ENCODE measurements at places on chromosomes 5 and 9. TPM values are rescaled to one million over a fixed set of nuclear protein-coding genes. Genes with fewer than 3 reads are reported as not detected.

Gene TAF11L10
- total RNA-seq, result not detected

Gene PDE8B
- 0.09 TPM for total RNA-seq

Gene GRM6
- total RNA-seq, result not detected

Gene ZNF782
- total RNA-seq, result 6.5 TPM

Gene NPR3
- 10.3 TPM for total RNA-seq

Gene ABLIM3
- total RNA-seq, result 28.5 TPM

Gene NEURL1B
- 1.5 TPM for total RNA-seq

Gene SHC3
- 4.4 TPM for total RNA-seq

Gene DRD1
- total RNA-seq, result not detected

Gene TRPM3
- total RNA-seq, result 0.09 TPM

Gene SLC46A2
- not detected for total RNA-seq

Gene EDIL3
- total RNA-seq, result 73.9 TPM

Gene LAMC3
- 0.09 TPM for total RNA-seq

Gene TMEM232
- total RNA-seq, result 1.1 TPM

Gene TMEM215
- total RNA-seq, result not detected

Gene STPG3
- not detected for total RNA-seq

Gene MARCOL
- not detected for total RNA-seq

Gene FCHSD1
- total RNA-seq, result 19.7 TPM

Gene PPP2R2B
- not detected for total RNA-seq

Gene PCAT7
- total RNA-seq, result under 0.01 TPM

Gene PCDHB9
- total RNA-seq, result 0.43 TPM

Gene FOXI1
- not detected for total RNA-seq

Gene TSC1
- 22.0 TPM for total RNA-seq

Gene ACTL7B
- total RNA-seq, result not detected

Gene GRIN3A
- not detected for total RNA-seq

Gene NR5A1
- not detected for total RNA-seq

Gene RGS7BP
- 0.35 TPM for total RNA-seq

Gene RETREG1
- 1.4 TPM for total RNA-seq

Gene KCNMB1
- total RNA-seq, result not detected

Gene SH2D3C
- 0.23 TPM for total RNA-seq

Gene CER1
- not detected for total RNA-seq

Gene PCDH1
- total RNA-seq, result 7.5 TPM

Gene BTNL8
- 1.2 TPM for total RNA-seq

Gene HRCT1
- 1.4 TPM for total RNA-seq

Gene ZMYND19
- 26.3 TPM for total RNA-seq

Gene LRRC70
- total RNA-seq, result 0.51 TPM

Gene EQTN
- total RNA-seq, result not detected

Gene CCL19
- not detected for total RNA-seq

Gene GPR150
- 0.26 TPM for total RNA-seq

Gene CCT5
- 226 TPM for total RNA-seq

Gene SPATA31A3
- total RNA-seq, result not detected

Gene ZDHHC11B
- total RNA-seq, result not detected

Gene SOWAHA
- not detected for total RNA-seq

Gene MEIKIN
- not detected for total RNA-seq

Gene DIPK1B
- 5.3 TPM for total RNA-seq

Gene CDH12
- total RNA-seq, result not detected

Gene HTR1A
- not detected for total RNA-seq

Gene TMEM174
- not detected for total RNA-seq

Gene PCDHB3
- not detected for total RNA-seq

Gene CEL
- total RNA-seq, result 0.70 TPM

Gene SPINK6
- not detected for total RNA-seq

Gene GLRA1
- total RNA-seq, result not detected

Gene FGF1
- 2.0 TPM for total RNA-seq

Data from pericardium fibroblast (primary cell).